ENCODE measurements at places on chromosomes 5 and 9. TPM values are rescaled to one million over a fixed set of nuclear protein-coding genes. Genes with fewer than 3 reads are reported as not detected.

DNA sequence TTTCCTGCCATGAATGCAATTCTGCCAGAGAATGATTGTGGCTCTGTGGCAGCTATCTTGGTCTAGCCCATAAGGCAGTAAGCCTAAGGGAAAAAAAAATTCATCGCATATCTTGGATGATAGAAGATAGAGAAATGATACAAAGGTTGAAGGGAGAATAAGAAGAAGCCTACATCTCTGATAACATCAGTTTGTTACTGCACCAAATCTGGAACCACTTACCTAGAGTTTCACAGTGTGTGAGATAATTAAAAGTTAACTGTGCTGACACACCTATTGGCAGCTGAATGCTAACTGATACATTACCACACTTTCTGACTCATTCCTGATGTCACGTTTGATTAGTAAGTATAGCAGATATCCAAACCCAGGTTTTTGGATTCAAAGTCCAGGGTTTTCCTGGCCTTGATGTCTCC is 91.6 kb upstream of the TAF11L2 start:
- DNase-seq: no peak
- no peak overlapping the region for H3K4me3 ChIP-seq
- no peaks in the 10 kb centered on the region for H3K4me1 ChIP-seq
- no peaks in the 10 kb centered on the region for H3K36me3 ChIP-seq
- H3K27me3 ChIP-seq: no peaks in the 10 kb centered on the region

The ZSWIM6 gene
- 18.1 TPM for total RNA-seq

DNA sequence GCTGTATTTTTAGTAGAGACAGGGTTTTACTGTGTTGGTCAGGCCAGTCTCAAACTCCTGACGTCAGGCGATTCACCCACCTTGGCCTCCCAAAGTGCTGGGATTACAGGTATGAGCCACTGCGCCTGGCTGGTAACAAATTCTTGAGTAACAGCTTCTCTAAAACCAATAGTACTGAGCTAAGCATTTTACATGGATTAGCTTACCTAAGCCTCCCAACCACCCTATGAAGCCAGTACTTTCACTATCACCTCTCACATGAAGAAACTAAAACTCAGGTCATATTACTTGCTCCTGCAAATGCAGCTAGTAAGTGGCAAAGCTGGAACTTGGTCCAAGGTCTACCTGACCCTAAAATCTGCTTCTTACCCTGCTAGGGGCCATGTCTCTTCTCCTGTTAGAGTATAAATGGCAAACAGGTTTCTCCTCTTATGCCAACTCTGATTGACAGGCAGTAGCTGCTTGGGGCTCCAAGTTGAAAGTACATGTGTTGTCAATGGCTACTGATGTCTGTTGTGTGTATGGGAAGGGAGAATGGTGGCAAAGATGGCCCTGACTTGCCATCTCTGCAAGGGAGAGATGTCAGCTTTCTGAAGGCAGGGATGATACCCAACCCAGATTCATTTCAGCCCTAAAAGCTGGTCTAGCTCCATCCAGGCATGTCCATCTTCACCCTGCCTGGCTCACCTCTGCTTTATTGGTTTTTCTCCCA is 4.0 kb downstream of the PHF19 start:
- no peaks in the 10 kb centered on the region for H3K27me3 ChIP-seq
- H3K4me3 ChIP-seq: no peak overlapping the region
- no peak overlapping the region for H3K27ac ChIP-seq
- peaks cover 12% of the 10 kb centered on the region for H3K36me3 ChIP-seq
- peaks cover 25% of the 10 kb centered on the region for H3K4me1 ChIP-seq

The LOX gene
- 16.2 TPM for total RNA-seq

DNA sequence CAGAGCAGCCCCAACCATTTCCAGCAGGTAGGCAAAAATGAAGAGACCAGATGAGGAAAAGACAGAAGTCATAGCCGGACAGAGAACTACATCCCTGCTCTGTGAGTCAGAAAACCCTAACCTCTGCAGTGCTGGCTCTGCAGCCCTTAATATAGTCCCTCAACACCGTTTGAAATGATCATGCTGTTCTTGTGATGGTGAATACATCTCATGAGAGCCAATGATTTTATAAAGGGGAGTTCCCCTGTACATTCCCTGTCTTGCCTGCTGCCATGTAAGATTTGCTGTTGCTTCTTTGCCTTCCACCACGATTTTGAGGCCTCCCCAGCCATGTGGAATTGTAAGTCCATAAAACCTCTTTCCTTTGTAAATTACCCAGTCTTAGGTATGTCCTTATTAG is 216.8 kb upstream of the RFX3 start:
- no peak for DNase-seq
- H3K4me1 ChIP-seq: no peaks in the 10 kb centered on the region
- H3K36me3 ChIP-seq: no peaks in the 10 kb centered on the region
- no peak overlapping the region for H3K4me3 ChIP-seq
- no peak overlapping the region for H3K27ac ChIP-seq

The MARCHF11 gene
- total RNA-seq: not detected

The NRG2 gene
- 1.6 TPM for total RNA-seq
